ENCODE measurements at places on chromosomes 2 and 18.
A peak's percentile ranks its signal among the peaks of the same experiment; 100 is the strongest.

- DNase-seq = no peak
- H3K36me3 ChIP-seq = no peaks in the 10 kb centered on the region
- H3K4me1 ChIP-seq = no peaks in the 10 kb centered on the region
- H3K27me3 ChIP-seq = no peaks in the 10 kb centered on the region
These were observed 501.6 kb upstream of the GCFC2 start for GRCh38 chr2:76211991-76212985.

DNA sequence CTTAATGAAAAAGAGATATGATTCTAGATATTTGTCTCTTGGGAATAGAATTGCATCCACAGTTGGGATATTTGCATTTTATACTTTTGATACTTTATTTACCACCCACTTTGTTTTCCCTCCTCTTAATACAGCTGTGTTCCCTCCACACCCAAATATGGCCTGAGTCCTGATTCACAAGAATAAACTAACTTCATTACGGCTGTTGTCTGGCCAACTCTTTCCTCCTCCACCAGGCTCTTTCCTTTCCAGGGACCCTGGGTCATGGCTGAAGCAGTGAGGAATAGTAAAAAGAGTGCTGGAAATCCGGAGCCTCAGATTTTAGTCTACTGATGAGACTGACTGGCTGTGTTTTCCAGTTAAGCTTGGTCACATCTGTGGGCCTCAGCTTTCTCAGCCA lies 48.4 kb upstream of the STAM2 start:
- no peaks in the 10 kb centered on the region for H3K27me3 ChIP-seq
- H3K36me3 ChIP-seq = no peaks in the 10 kb centered on the region
- no peak overlapping the region for H3K4me3 ChIP-seq
- DNase-seq = no peak
- no peak overlapping the region for H3K27ac ChIP-seq

- H3K36me3 ChIP-seq = peaks cover 14% of the 10 kb centered on the region
- H3K4me3 ChIP-seq = no peak overlapping the region
- no peak overlapping the region for H3K27ac ChIP-seq
- no peaks in the 10 kb centered on the region for H3K4me1 ChIP-seq
These were observed 50.7 kb downstream of the STRN start for GRCh38 chr2:36915627-36916026.

GRCh38 chr2:197097578-197098366 lies 171.3 kb upstream of the PGAP1 start:
- no peaks in the 10 kb centered on the region for H3K36me3 ChIP-seq
- H3K4me1 ChIP-seq = no peaks in the 10 kb centered on the region
- no peak overlapping the region for H3K4me3 ChIP-seq
- H3K27me3 ChIP-seq = no peaks in the 10 kb centered on the region
- no peak overlapping the region for H3K27ac ChIP-seq
- DNase-seq = peak; percentile 66

- H3K4me3 ChIP-seq = no peak overlapping the region
- H3K4me1 ChIP-seq = peaks cover 80% of the 10 kb centered on the region
- no peak for DNase-seq
- H3K36me3 ChIP-seq = no peaks in the 10 kb centered on the region
- H3K27ac ChIP-seq = no peak overlapping the region
- no peaks in the 10 kb centered on the region for H3K27me3 ChIP-seq
These were observed 24.3 kb downstream of the SMAD7 start for GRCh38 chr18:48926420-48926857.

GRCh38 chr2:98180456-98180855 lies 93.5 kb downstream of the VWA3B start:
- no peaks in the 10 kb centered on the region for H3K4me1 ChIP-seq
- no peaks in the 10 kb centered on the region for H3K36me3 ChIP-seq
- H3K27ac ChIP-seq = no peak overlapping the region
- H3K27me3 ChIP-seq = peaks cover 2% of the 10 kb centered on the region

- H3K27ac ChIP-seq = no peak overlapping the region
- DNase-seq = peak; percentile 37
- H3K4me1 ChIP-seq = no peaks in the 10 kb centered on the region
- no peaks in the 10 kb centered on the region for H3K36me3 ChIP-seq
These were observed 366.9 kb upstream of the ZEB2 start for GRCh38 chr2:144886862-144887261.

GRCh38 chr2:111057045-111057444 lies 63.7 kb upstream of the BCL2L11 start:
- no peak overlapping the region for H3K27ac ChIP-seq
- no peak overlapping the region for H3K4me3 ChIP-seq
- H3K27me3 ChIP-seq = no peaks in the 10 kb centered on the region
- DNase-seq = no peak

- no peak overlapping the region for H3K27ac ChIP-seq
These were observed 135.8 kb upstream of the FN1 start for GRCh38 chr2:215571689-215572088.

- H3K27ac ChIP-seq = peak overlapping the region; percentile 70
- H3K27me3 ChIP-seq = no peaks in the 10 kb centered on the region
- H3K4me3 ChIP-seq = no peak overlapping the region
- H3K4me1 ChIP-seq = peaks cover 11% of the 10 kb centered on the region
These were observed 102.9 kb downstream of the CCDC141 start for GRCh38 chr2:178947006-178947405.

All from psoas muscle (tissue), 8 donors.